Posterior vena cava (tissue), 2 donors: ENCODE measurements at places on chromosomes 13 and 19. TPM values are rescaled to one million over a fixed set of nuclear protein-coding genes. Genes with fewer than 3 reads are reported as not detected.

GPC5 gene
- total RNA-seq: 0.52 TPM

ZNF43 gene
- 12.3 TPM for total RNA-seq

PGLYRP2 gene
- not detected for total RNA-seq

ASPDH gene
- not detected for total RNA-seq

GRWD1 gene
- total RNA-seq: 24.2 TPM

HS6ST3 gene
- 2.6 TPM for total RNA-seq

MTUS2 gene
- total RNA-seq: 0.71 TPM

LHB gene
- total RNA-seq: not detected

ZNF558 gene
- total RNA-seq: 20.1 TPM

CYP2F1 gene
- not detected for total RNA-seq

KIR3DL2 gene
- not detected for total RNA-seq

TUBB4A gene
- 0.42 TPM for total RNA-seq

CRX gene
- not detected for total RNA-seq

IGFL4 gene
- total RNA-seq: not detected

STOML3 gene
- total RNA-seq: not detected

LGALS14 gene
- not detected for total RNA-seq

RYR1 gene
- 1.3 TPM for total RNA-seq

ALOX5AP gene
- total RNA-seq: 26.8 TPM

APOC1 gene
- 3.0 TPM for total RNA-seq

RXFP2 gene
- not detected for total RNA-seq

ACP5 gene
- total RNA-seq: 8.4 TPM

ZSWIM9 gene
- 6.1 TPM for total RNA-seq

S1PR5 gene
- total RNA-seq: not detected

C1QTNF9 gene
- total RNA-seq: 0.42 TPM

DOCK9 gene
- total RNA-seq: 85.3 TPM

PGLYRP1 gene
- total RNA-seq: not detected

C1QTNF9B gene
- total RNA-seq: not detected

ZNF256 gene
- total RNA-seq: 6.8 TPM

SERTM1 gene
- 0.48 TPM for total RNA-seq

CD37 gene
- 19.6 TPM for total RNA-seq

TRMT1 gene
- total RNA-seq: 21.9 TPM

NLRP11 gene
- not detected for total RNA-seq

RCBTB2 gene
- 8.6 TPM for total RNA-seq

SERP2 gene
- 5.1 TPM for total RNA-seq

HPN gene
- 1.7 TPM for total RNA-seq

ZNF578 gene
- 3.7 TPM for total RNA-seq

CARD8 gene
- total RNA-seq: 44.0 TPM

ZNF221 gene
- 7.4 TPM for total RNA-seq

UGGT2 gene
- 53.9 TPM for total RNA-seq

PSG2 gene
- not detected for total RNA-seq

FCHO1 gene
- total RNA-seq: 2.0 TPM

PABPC3 gene
- total RNA-seq: 0.23 TPM

ZNF491 gene
- 2.4 TPM for total RNA-seq

ATXN8OS gene
- total RNA-seq: not detected

LRRC63 gene
- total RNA-seq: 0.42 TPM

AP1M2 gene
- total RNA-seq: not detected

NANOS3 gene
- 1.00 TPM for total RNA-seq

CEACAM19 gene
- total RNA-seq: 4.1 TPM

SULT2A1 gene
- total RNA-seq: not detected

IL4I1 gene
- total RNA-seq: 1.1 TPM

ZNF844 gene
- 7.8 TPM for total RNA-seq

NLRP12 gene
- total RNA-seq: 1.8 TPM

TRPM4 gene
- 36.0 TPM for total RNA-seq

PCDH20 gene
- 66.0 TPM for total RNA-seq

FLT1 gene
- 32.0 TPM for total RNA-seq

BRME1 gene
- 2.0 TPM for total RNA-seq

SIGLEC12 gene
- total RNA-seq: 1.00 TPM

SLITRK5 gene
- 0.14 TPM for total RNA-seq
